ENCODE measurements at places on chromosomes 2 and 18.

GRCh38 chr18:49411928-49412327 is 48.5 kb downstream of the DYM start:
- DNase-seq = no peak

DNA sequence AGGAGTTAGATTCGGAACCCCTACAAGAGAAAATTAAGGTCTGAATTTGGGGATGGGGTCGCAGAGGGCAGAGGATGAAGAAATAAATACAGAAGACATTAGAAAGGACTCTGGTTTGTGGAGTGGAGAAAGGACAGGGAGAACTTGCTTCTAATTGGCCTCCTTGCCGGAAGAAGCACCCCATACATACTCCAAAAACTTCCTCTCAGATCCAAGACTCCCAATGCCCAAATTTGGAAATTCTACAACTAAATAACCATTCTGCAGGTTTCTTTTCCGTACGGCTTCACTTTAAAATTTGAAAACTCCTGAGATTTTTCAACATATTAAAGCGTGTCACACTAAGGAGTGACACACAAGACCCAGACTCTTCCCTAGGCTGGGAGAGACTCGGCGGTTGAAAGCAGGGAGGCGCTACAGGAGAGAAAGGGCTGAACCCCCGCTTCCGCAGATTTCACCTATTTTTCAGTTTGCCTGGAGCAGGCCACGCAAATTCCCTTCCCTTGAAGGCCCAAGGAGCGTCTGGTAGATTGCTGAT is 478 bp downstream of the CLHC1 start:
- peak; percentile 24 for DNase-seq

GRCh38 chr2:68918497-68918896 is 34.2 kb downstream of the GKN2 start:
- DNase-seq = no peak

- no peak for DNase-seq
These were observed 213.3 kb downstream of the FAM210A start for GRCh38 chr18:13513021-13513420.

GRCh38 chr2:207887500-207887899 is 117.8 kb upstream of the FZD5 start:
- no peak for DNase-seq

- no peak for DNase-seq
These were observed 92.3 kb downstream of the STK39 start for GRCh38 chr2:168155046-168155445.

DNA sequence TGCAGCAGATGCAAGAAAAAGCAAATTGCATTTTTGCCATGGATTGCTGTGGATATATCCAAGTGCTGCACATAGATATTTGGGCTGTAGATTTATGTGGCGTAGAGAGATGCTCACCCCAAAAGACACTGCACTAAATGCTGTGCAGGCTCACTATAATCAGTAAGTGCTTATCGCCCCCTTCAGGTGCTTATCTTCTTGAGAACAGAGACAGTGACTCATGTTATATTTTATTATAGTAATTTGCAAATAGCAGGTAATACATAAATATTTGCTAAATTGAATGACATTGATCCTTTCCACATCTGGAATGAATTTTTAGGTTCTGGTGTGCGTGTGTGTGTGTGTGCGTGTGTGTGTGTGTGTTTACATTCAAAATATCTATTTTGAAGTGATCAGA is 36.8 kb upstream of the PLEKHM3 start:
- peak; percentile 31 for DNase-seq

DNA sequence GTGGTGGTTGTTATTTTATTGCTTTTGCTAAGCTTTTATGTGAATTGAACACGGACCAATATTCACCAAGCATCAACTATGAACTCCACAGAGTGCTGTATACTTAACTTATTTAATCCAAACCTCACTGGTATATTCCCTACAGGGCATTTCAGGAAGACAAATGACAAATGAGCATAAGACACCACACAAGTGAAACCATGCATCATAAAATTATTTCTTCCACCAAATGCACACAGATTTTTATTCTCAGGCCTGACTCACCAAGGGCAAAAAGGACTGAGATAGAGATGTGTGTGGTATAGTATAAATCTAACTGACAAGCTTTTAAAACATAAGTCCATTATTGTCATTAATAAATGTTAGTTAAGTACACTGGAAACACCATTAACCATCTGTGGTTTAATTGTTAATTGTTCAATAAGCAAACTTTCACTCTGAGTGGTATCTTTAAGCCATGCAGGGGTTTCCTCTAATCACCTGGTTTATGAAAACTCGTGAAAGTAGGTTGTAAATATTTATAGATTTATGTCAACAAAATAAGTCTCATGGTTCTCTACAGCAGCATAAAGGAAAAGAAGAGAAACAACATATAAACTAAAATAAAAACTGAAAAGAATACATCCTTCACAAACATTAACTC is 77.6 kb upstream of the CRIM1 start:
- DNase-seq = no peak

DNA sequence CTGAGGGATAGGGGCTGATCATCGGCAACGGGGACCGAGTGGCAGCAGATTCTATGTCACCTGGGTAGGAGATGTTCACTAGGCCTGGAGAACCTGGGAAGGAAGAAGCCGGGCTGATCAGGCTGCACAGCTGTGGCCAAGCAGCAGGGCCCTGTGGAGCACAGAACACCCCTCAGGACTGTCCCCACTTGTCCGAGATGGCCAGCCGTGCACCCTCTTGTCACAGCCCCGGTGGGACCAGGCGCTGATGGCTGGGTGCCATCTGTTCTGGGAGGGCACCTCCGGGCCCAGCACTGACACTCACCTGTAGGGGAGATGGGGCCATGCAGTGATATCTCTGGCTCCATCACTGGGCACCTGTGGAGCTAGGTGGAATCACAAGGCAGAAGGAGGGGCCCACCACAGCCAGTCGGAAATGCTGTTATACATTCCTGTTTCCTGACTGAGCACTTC is 217.9 kb upstream of the RAB6C start:
- DNase-seq = no peak

DNA sequence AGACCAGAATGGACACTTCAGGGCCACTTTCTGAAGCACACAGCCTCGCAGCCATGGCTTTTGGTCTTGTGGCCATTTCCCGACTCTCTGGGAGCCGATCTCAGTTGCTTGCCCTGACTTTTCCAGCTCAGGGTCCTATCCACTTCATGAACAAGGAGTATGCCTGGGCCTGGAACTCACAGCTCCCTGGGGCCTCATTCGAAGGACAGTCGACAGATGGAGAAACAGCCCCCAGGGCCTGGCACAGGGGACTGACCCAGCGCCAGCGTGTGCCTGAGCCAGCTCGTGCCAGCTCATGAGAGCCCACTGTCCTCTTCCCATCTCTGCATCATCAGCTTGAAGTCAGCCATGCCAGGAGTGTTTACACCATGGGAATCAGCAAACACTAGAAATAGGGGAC is 134.6 kb upstream of the GPC1 start:
- no peak for DNase-seq

DNA sequence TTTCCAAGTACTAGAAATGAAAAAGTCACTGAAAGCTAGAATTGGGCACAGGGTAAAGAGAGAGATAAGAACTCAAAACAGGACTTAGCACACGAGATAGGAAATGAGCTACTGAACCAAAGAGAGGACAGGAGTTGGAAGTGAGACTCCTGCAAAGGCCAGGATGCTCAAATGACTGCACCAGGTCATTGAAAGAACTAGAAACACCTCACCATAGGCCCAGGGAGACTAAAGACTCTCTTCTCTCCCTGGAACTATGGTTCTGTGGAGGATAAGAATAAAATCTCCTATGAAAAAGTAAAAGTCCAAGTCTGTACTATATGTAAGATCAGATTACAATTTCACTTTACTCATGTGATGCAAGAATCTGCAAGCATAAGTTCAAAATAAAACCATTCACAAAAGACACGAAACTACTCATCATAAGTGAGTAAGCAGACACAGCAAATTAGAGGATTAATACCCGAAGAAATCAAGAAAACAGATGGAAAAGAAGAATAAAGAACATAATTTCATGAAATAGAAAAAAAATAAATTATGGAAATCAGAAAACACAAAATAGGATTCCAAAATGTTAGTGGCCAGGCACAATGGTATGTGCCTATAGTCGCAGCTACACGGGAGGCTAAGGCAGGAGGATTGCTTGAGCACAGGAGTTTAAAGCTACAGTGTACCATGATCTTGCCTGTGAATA is 6.5 kb downstream of the NBAS start:
- no peak for DNase-seq

DNA sequence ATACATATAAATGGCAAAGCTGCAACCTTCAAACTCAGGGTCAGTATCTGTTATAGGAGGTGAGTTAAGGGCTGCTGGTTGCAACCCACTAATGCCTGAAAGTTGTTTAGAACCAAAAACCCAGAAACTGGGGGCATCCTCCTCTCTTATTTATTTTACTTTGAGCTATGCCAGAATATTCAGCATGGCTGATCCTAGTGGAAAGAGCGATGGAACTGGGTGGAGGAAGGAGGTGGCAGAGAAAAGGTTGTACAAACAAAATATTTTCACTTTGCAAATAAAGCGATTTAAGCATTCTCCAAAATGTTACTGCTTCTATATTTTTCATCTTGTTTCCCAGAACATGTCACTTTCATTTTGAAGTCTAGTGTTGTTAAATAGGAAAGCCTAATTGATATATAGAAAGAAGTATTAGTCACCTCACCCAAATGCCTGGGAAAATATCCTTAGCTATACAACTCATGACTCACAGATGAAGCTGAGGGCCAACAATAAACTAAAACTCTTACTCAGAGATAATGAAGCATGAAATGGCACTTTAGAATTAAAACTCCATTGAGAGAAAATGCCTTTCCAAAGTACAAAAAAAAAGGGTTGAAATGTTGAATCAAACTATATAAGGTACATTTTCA is 251.4 kb upstream of the UBE2E3 start:
- no peak for DNase-seq

- no peak for DNase-seq
These were observed 230.1 kb downstream of the CD226 start for GRCh38 chr18:69717586-69717985.

DNA sequence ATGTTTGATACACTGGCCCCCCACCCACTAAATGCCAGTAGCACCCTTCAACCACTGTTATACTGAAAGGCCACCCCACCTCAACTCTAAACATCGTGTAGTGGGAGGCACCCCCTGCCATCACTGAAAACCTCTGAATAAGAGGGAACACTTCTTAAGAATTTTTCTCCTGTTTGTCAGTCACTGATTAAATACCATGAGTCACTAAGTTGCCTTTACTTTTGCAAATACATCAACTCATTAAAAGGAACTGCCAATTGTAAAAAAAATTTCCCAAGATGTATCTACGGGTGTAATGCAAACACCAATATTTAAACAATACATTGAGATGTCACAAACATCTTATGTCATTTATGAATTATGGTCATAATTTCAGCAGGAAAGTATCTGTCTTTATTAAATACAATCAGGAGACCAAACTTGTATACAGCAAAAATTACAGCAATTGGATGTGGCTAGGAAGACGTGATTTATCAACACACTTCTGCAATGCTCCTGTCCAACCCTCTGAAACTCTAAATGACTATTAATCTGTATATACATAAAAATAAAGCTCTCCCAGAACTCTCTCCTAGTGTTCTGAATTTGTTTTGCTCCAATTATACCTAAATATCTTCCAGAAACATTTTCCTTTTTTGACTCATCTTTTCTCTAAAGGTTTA is 144.1 kb upstream of the STK17B start:
- no peak for DNase-seq

DNA sequence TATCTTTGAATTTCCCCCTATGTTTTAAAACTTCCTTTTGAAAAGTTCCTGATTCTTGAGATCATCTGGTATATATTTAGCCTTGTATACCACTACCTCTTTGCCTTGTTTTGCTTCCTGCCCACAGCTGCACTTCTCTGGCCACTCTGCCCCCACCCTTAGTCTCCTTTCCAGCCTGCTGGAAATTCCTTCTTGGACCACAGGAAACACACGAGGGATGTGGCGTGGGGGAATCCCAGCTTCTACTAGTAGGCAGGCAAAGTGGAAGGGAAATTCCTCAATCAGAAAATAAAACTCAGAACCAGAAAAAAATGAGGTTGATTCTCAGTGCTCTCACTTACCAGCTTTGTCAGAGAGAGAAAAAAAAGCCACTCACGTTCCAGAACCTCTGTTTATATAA is 13.4 kb downstream of the IL18RAP start:
- DNase-seq = peak; percentile 19

DNA sequence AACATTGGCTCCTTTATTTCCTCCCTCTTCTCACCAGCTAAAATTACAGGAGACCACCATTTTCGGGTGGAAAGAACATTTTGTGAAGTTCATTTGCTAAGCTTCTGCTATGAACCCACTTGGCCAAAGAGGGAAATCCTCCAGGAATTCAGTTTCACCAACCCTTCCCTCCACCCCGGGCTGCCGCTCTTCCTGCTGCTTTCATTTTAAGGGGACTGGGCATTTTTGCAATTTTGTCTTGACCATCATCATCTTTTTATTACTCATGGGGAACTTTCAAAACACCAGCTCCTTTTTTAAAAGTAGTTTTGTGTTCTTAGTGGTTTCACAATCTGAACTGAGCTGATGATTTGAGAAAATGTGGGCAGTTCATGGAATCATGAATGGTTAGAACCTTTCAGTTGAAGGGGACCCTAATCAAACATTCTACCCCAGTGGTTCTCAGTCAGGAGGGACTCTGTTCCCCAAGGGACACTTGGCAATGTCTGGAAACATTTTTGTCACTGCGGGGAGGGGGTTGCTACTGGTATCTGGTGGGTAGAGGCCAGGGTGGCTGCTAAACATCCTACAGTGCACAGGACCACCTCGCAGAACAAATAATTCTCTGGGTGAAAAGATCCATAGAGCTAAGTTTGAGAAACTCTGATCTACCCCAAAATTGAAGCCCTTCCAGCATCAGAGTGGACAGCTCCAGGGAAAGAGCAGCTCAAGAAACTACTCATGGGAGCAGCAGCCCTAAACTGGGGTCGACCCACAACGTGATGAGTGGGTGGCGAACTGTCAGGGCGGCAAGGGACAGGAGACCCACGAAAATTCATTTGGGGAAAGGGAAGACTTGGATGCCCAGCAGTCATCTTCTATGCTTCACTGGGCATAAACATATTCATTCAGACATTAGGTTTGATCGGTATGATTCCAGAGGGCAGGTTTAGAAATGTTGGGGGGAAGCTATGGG is 92.9 kb downstream of the ACKR3 start:
- DNase-seq = peak; percentile 11

GRCh38 chr2:24509425-24509824 is 18.4 kb downstream of the NCOA1 start:
- no peak for DNase-seq

DNA sequence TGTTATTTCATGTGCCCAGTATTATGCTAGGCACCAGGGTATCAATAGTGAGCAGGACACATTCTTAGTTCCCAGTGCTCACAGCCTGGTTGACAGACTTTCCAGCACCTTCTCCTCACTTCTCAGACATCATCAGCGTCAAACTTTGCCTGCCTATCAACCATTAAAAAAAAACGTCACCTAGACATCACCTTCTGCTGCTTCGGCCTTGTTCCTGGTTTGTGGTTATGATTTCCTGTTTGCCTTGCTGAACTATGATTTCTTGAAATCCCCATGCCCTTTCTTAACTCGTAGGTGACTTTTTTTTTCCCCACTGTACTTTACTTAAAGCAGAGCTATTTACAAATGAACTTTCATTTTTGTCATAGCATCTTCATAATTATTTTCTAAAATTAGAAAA is 60.4 kb upstream of the NABP1 start:
- peak; percentile 39 for DNase-seq

GRCh38 chr18:3710712-3711301 is 260.8 kb downstream of the TGIF1 start:
- DNase-seq = peak; percentile 80

- no peak for DNase-seq
These were observed 69.7 kb upstream of the ZNF516 start for GRCh38 chr18:76564655-76565237.

- no peak for DNase-seq
These were observed 205.1 kb downstream of the PARD3B start for GRCh38 chr2:204750389-204750788.

GRCh38 chr2:44838116-44838790 is 103.2 kb upstream of the SIX3 start:
- no peak for DNase-seq
